ENCODE measurements at places on chromosomes 1 and 21.

GRCh38 chr1:236284291-236284721, 2.5 kb upstream of the ERO1B start:
- DNase-seq = no peak

GRCh38 chr1:29196863-29197589, 15.3 kb upstream of the SRSF4 start:
- no peak for DNase-seq

DNA sequence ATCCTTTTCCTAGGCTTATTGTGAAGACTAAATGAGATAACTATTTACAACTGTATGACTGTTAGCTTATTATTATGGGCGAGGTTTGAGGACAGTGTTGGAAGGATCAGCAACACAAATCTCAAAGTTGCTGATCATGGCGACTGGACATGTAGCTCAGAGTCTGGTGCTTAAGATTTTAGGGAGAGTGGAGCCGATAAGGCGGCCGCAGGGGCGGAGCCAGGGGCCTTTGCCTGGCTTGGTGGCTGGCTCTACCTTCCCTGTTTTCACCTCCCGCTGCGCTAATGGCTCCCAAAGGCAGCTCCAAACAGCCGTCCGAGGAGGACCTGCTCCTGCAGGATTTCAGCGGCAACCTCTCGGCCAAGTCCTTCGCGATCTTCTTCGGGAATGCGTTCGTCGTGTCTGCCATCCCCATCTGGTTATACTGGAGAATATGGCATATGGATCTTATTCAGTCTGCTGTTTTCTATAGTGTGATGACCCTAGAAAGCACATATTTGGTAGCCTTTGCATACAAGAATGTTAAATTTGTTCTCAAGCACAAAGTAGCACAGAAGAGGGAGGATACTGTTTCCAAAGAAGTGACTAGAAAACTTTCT, 45.5 kb downstream of the GIPC2 start:
- no peak for DNase-seq

DNA sequence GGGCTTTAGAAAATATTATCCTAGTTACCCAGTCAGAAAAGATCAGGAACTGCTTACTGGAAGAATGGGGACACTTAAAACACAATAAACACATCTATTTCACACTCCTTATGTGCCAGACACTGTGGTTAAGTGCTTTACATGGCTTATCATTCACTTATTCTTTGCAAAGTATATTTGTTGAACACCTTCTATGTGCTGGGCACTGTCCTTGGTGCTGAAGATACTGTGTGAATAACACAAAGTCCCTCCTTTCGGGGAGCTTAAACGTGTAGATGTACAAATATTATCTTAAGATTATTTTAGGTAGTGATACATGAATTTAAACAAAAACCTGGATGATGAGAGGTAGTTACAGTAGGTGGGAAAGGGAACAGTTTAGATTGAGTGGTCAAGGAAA, 169.3 kb downstream of the ST6GALNAC5 start:
- no peak for DNase-seq

DNA sequence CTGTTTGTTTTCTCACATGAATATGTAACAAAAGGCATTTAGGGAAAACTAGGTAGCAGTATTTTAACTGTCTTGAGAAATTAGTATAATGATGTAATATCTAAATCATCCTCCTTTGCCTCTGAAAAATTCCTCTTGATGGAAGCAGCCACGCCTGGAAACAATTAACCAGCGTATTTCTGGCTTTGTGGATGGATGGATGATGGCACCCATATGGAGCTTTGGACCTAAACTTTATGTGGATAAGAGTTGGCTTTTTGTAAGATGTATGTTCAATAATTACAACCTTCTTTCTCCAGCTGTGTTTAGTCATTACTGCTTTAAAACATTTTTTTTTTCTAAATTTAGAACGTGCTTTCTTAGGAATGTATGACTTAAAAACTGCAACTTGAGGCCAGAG, 12.7 kb downstream of the CDCA8 start:
- DNase-seq = no peak

DNA sequence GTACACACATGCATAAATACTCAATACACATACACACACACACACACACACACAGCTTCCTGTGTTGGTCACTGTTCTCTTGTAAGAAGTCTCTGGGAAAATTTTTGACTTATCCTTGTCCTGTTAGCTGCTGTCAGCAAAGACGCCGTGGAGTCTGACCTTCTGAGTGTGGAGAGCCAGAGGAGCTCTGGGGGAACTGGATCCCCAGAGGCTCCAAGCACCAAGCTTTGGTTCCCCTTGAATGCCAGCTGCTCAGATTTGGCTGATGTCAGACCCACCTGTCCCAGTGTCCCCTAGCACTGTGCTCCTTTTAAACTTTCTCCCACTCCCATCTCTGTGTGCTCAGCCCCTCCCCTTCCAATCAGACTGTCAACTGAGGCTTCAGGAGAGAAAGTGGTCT, 319.1 kb downstream of the CAMTA1 start:
- no peak for DNase-seq

GRCh38 chr21:36431252-36431651, 46.1 kb downstream of the CHAF1B start:
- no peak for DNase-seq

DNA sequence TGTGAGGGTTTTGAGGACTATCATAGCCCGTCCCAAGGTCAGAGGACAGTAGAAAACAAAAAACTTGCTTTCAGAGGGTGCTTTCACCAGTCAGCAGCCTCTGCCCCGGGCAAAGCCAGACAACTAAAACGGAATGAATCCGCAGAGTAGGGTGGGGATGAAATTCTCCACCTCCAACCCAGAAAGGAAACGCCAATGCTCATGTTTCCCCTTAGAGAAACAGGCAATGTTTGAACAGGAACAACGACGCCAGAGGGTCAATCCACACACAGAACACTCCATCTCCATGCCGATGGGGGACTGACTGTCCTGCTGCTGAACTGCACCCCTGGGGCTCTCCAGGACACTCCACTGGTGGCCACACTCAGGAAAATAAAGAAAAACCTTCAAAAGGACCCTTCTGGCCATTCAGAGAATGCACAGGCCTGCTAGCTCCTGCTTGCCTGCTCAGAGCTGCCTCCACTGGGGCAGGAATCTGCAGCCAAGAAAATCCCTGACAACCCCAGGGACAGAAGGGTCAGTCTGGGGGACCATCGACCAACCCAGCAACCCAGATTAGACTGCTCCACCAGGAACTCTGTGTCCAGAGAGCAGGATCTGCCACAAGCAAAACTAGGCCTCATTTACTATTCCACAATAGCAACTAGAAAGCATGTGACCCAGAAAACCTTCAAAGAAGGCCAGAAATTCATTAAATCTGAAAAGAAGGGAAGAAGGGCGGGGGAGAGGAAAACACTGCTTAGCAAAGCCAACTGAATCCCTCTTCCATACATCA, 116.0 kb downstream of the TOMM20 start:
- DNase-seq = no peak

DNA sequence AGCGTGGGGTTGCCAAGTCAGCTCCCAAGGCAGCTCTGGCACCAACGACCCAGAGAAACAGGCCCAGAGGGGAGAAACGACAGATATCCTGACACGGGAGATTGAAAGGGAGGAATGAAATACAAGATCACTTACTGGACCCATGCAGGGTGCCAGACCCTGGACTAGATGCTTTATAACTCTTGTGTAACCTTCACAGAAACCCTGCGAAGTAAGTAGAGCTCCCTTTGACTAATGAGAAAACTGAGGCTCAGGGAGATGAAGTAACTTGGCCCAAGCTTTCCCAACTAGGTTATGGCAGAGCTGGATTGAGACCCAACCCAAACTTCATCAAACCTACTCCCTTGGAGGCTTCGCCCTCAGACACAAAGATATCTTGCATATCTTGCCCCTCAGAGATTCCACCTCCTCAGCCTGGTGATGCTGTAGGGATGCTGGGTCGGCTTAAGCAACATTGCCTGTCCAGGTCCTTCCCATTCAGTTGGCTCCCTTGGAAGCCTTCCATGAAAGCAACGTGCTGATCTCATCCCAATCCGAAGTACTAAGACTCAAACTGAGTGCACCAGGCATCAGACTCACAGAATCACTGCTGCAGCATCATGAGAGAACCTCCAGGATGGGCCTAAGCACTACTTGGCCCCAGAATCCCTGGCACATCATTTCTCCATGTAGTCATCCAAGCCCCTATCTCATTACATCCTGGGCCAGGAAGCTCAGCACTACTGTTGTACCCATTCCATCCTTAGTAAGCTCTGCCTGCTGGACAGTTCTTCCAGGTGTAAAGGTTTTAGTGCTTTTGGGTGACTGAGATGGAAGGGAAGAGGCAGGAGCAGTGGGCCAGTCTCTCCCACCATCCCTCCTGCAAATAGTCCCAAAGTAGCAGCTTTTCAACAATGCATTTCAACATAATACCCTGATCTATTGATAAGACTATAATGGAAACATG, 1.1 kb upstream of the IGSF9 start:
- no peak for DNase-seq

DNA sequence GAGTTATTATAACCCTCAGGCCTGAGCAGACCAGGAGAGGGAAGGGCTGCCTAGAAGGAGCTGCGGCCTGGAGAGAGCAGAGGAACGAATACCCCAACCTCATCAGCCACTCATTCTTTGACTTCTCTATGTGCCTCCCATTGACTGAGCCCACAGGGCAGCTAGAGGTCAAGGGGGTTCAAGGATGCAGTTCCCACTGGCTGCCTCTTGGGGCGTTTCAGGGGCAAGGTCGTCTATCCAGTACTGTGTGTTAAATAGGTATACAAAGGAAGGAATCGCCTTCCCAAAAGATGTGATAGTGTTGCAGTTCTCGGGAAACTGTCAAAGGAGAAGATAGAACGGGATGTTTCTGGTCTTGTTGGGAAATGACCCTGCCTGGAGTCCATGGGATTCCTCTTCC, 250.6 kb downstream of the PRDM2 start:
- DNase-seq = no peak

GRCh38 chr1:223738465-223739365, 26.4 kb downstream of the CAPN2 start:
- no peak for DNase-seq

DNA sequence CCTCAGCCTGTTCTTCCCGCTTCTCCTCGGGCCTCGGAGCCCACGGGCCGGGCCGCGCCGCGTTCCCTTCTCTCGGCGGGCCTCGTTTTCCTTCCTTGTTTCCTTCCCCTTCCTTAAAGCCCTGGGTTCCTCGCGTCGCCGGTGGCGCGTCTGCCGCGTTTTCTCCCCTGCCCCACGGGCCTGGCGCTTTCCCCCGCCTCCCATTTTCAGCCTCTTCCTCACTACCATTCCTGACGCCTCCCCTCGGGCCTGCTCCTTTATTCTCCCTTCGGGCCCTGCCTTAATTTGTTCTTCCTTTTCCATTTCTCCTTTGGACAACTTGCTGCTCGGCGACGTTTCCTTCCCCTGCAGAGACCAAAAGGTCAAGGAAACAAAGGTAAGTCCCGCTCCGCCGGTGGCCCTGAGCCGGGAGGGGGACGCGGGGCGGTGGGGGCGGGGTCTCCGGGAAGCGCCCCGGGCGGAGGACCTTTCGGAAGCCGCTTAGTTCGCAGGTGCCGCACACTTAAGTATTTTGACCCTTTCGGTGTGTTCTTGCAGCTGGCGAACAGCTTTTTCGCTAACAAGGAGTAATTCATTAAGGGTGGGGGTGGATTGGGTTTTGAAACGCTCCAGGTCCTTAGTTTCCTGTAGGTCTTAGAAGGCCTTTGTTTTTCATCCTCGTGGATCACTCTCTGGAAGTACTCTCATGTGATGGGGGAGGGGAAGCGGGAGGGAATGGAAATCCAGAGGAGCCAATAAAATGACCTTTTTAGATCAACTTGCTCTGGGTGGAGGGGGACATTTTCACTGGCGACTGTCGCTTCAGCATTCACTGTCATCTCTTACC, 780 bp downstream of the YTHDF2 start:
- DNase-seq = peak; percentile 24

DNA sequence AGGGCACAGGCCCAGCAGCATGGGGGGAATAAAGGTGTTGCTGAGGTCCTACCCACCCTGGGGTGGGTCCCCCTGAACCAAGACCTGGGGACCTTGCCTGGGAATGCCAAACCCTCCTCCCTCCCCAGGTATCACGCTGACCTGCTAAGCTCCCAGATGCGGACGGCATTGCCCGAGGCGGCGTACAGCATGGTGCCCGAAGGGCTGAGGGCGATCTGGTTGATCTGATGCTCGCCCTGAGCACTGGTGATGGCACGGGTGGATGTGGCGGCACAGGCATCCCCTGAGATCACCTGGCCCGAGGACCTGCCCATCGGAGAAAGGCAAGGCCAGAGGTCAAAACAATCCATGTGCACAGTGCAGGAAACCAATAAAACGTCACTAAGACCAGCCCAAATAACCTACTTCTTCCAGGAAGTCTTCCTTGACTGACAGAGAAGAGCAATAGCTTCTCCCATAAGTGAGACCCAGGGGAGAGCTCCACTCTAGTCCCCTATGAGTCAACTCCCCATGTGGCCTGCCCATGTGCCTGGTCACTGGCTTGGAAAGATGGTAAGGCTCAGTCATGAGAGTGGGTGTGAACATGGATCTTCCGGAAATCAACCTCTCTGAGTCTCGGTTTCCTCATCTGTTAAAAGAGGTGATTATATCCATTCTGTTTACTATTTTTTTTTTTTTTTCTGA, 46.3 kb downstream of the KIF21B start:
- no peak for DNase-seq

DNA sequence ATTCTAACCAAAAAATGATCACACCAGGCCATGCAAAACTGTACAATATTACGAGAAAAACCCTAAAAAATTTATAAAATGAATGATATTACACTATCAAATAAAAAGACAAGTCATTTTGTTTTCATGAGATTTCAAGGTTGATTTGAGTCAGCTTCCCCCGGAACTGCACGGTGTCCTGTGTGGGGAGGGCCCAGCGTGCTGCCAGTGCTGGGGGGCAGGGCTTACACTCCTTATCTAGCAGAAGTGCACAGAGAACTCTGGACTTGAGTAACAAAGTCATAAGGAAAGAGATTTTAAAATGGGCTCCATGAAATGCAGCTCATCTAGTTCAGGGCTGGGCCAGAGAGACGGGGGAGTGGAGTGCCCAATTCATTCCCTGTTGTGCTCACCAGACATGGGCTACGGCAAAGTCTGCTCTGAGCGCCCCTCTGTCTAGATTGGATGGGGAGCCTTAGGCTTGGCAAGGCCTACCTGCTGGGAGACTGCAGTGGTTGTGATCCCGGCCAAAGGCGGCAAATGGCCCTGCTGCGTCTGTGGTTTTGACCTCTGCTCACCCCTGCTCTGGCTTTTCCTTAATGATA, 50.1 kb downstream of the COQ8A start:
- DNase-seq = no peak

DNA sequence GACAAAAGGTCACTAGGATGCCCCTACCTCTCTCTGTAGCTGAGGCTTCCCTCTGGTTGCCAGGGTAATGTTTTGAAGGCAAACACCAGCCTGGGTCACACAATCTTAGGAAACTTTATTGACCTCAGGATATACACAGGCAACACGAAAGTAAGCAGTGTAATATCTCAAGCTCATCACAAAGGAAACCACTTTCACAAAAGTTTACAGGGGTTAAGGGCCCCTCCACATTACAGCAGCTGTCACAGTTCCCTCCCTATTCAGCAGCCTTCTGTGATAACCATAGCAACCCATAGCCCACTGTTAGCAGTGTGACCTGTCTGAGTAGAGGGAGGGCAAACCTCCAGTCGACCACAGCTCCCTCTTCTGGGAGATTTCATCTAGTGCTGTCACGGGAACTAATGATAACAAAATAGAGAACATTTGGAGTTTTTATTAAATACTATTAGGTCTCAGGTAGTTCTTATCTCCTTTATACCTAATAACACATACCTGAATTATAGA, 149.8 kb downstream of the PTPRC start:
- no peak for DNase-seq

- no peak for DNase-seq
These were observed 55.2 kb downstream of the ATP5PO start for GRCh38 chr21:33860332-33860879.

GRCh38 chr1:227890451-227891222, 57.1 kb downstream of the WNT9A start:
- DNase-seq = peak; percentile 20

Measured in omental fat pad (tissue), 4 donors.